GM19239 (cell line): ENCODE measurements at places on chromosomes 7 and 10.

DNA sequence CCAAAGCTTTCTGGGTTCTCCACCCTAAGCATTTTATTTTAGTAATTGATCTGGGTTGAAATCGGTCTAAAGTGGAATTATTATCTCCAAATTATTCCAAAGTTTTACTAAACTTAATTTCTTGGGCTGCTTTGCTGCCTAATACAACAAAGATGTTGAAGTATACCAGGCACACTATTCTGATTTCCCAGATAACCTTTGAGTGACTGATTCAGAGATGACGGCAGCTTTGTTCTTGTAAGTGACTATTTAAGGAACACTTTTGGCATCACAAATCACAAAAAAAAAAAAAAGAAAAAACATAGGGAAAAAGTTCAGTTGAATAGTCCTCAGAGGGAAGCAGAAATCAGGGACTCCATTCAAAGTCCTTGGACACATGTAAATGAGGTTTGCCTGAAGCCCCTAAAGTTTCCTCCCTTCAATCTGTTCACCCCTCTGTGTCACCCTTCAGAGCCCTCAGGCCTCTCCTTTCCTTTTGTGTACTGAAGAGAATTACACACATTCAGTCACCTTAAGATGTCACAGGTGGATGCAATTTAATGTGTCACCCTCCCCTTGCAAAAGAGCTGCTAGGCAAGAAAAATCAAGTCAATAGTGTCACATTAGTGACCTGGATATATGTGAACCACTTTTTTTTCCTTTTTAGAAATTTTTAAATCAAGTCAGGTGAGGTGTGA lies 81.5 kb downstream of the RTKN2 start:
- no peak for DNase-seq

DNA sequence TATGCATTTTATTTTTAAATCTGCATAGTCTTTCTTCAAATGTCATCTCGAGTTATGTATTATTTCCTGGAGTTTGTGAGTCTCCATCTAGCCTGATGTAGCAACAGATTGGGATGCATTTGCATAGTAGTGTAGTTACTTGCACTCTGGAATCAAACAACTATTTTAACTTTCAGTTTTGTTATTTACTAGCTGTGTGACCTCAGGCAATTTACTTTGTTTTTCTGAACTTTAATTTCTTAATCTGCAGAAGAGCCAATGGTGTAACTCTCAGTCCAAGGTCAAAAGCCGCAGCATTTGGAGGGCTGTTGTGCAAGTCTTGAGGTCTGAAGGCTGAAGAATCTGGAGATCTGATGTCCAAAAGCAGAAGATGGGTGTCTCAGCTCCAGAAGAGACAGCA lies 175.8 kb upstream of the SORCS1 start:
- DNase-seq = no peak

DNA sequence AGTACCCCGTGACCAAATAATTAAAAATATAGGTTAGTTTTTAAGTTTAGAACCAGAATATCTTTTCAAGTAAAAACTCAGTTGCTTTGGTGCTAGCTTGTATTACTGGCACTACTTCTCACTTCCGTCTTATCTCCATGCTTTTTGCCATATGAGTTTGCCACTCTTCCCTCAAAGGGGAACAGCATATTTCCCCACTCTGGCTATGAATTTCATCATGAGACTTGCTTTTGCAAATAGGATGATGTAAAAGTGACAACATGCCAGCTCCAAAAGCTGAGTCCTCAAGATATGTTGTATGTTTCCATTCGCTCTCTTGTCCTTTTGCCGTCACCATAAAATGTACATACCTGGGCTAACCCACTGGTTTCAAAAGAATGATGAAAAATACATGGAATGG lies 178.1 kb upstream of the SEMA3A start:
- no peak for DNase-seq

DNA sequence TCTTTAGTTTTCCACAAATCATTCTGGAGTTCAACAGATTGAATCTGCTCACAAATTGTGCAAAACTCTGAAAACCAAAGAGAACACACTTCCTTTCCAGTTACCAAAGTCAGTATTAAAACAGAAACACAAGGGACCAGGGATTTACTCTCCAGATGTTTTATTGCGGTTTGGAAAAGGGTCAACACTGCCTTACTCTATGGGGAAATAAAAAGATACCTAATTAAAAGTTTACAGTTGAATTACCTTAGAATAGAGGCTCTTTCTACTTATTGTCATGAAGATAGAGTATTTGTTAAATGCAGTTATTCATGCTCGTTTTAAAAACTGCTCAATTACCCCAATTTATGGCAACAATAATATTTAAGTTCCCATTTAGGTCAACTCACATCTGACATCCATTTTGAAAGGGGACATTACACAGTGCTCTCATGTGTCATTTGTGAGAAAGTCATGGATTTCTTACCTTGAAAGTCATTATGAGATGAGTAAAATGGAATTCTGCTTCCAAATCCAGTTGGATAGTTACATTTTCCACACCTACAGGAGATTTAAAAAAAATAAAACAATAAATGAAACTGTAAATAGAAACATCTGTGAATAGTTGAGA lies 8.4 kb downstream of the LAMB1 start:
- DNase-seq = no peak

GRCh38 chr7:88480896-88481295 lies 174.2 kb upstream of the STEAP4 start:
- DNase-seq = no peak

- DNase-seq = no peak
Observed at GRCh38 chr7:106022193-106022821, 59.2 kb downstream of the CDHR3 start.

DNA sequence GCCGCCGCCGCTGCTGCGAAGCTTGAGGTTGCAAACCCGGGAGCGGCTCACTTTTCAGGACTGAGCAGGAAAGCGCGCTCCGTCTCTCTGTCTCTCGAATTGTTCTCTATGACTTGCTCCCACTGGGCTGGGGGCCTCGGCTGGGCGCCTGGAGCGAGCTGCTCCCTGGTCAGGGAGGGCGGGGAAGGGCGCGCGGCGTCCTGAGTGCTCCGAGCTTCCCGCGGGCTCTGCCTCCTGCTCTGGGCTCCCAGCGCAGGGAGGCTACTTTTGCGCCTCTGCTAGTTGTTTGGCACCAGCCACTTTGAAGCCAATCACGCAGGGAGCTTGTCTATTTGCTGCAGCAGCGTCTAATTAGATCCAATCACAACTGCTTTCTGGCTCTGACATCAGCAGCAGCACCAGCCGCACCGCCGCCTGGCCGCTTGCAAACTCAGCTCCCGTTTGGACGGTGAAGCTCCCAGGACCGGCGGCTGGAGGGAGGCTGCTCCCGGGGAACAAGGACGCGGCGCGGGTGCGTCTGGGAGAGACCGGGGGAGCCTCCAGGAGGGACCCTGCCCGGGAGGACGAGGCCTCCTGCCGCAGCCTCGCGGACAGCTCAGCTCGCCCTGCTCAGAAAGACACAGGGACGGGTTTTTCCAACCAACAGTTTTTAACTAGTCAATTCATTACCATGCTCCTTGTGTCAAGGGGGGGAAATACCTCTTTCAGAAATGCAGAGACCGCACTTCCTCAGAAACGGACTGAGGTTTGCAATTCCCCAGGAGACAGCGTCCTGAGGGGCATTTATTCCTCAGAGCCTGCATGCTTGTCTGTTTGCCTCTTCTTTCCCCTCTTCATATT lies at the start of gene ADARB2:
Gene ADARB2 (minus strand): TSS at position 304 of the 840 bp plus-strand sequence.
- peak; percentile 52 for DNase-seq

DNA sequence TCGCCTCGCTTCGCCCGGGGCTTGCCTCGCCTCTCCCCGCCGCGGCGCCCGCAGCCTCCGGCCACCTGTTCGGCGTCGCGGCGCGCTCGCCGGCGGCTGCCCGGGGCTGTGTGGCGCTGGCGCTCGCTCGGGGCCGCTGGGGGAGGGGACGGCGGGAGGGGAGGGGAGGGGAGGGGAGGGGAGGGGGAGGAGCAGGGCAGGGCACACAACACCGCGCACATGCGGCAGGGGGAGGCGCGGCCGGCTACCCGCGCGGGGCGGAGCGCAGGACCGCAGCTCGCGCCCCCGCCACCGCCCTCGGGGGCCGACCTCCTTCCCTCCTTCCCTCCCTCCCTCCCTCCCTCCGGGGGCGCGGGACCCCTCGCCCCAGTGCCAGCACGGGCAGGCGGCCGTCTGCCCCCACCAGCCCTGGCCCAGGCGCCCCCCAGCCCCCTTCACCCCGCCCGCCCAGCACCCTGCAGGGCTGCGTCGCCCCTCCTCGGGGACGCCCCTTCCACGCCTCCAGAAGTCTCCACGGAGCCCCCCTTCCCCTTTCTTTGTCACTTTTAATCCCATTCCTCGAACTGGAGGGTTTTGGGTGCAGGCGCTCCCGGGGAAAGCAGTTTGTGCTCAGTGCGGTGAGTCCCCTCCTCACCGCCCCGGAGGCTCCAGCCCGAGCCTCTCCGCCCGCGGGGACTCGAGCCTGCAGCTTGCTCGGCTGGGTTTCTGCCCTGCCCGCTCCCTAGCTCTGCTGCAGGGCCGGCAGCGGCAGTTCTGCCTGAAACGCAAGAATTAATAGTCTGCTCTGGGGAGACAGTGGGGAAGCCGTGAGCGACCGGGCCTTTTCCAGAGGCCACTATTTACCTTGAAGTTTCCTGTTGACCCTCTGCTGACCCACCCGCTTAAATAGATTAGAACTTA lies at the start of gene PARD3:
Gene PARD3 (minus strand): TSS at position 112 of the 900 bp plus-strand sequence. CDS start 301 bp downstream, outside the sequence.
- peak; percentile 84 for DNase-seq

- DNase-seq = no peak
Observed at GRCh38 chr10:120931423-120931822, 80.3 kb downstream of the WDR11 start.

DNA sequence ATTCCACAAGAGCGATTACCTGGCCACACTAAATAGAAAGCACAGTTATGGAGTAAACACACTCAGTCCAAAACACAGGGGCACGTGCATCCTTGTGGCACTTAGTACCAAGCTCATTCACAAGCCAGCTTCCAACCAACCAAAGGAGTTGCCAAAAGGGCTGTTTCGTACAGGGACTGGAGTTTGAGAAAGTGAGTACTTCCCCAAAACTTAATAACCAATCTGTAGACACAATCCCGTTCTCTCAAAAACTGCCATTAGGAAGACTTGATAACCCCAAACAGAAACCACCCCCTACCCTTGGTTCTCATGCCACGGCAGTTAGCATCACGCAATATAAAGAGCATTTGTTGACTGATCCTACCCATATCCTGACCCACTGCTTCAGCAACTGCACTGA lies 166.2 kb upstream of the ASAH2 start:
- DNase-seq = no peak

DNA sequence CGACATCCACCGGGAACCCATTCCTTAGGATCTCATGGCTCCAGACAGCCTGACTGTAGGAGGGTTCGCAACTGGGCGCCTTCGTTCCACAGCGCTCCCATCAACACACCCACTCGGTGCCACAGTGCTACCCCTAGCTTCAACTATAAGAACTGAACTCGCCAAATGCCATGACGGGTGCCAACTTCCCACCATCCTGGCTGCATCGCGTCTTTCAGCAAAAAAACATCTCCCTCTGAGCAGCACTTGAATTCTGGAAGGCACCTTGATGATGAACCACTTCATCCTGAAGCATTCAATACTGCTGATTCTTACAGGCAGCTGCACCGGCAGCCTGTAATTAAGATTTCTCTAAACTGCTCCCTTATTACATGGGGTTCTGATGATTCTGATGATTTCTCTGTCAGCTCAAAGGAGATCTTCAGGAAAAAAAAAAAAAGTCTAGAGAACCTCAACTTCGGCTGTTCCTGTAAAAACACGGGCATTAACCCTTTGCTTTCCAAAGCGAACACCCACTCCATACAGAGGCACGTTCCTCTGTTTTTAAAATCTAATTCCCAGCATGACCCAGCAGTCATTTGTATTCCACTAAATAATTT lies 1.3 kb downstream of the CYTH3 start:
- peak; percentile 30 for DNase-seq

- no peak for DNase-seq
Observed at GRCh38 chr7:81298951-81299666, 380.3 kb upstream of the SEMA3C start.

GRCh38 chr10:86072413-86072812 lies 294.2 kb downstream of the GRID1 start:
- no peak for DNase-seq

- DNase-seq = no peak
Observed at GRCh38 chr10:131075218-131075770, 236.2 kb downstream of the TCERG1L start.

DNA sequence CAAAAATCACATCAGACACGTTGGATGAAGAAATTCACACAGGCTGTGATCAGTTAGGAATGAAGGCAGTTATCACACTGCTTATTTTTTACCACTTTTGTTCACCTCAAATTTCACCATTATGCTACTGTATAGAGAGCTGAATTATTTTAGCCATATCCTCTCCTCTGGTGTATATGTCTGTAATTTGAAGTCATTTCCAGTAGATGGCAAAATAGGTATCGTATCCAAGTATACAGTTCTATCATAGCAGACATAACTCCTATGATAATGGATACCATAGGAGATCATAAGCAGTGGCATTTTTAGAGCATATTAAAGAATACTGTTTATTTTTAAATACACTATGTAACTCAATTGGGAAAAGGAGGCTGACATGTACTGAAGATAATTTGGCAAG lies 909.7 kb downstream of the DNAJB9 start:
- DNase-seq = no peak

DNA sequence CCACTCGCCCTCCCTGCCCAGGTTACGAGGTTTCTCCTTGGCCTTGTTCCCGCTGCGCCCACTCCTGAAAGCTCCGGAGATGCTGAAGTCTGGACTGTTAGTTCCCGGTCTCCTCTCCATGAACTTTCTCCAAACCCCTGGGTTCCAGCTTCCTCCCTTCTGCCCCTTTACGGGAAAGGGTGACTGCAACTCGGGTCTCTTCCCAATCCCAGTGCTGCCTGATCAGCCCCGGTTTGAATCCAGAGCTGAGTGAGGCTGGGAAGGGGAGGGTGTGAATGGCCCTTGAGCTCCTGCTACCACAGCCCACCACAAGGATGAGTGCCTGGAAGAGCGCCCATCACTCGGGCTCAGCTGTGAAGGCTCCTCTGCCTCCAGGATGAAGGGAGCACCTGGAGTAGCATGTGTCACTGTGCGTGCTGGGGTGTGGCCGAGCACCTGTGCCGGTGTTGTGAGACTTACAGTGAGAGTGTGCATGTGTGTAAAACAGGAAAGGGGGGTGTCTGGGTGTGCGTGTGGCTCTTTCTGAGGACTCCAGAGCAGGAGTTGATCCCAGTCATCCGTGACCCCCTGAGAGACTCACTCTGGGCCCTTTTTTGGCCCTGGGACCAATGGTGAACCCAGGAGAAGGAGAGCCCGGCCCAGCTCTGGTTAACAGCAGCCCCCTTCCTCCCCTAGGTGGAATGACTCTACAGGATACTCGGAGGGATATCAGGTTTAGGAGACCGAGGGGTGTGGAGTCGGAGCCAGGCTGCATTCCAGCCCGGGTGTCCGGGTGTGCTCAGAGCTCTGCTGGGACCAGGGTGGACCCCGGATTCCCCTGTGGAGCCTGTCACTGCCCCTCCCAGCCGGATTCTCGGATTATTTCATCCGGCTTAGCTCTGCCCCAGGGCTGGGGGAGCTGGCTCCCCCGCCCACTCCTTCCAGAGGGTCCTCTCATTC lies 1.1 kb upstream of the ZNF467 start:
- no peak for DNase-seq

GRCh38 chr7:149717481-149717880 lies 55.9 kb downstream of the ZNF467 start:
- no peak for DNase-seq
